ENCODE measurements at places on chromosomes 7 and 10. TPM values are rescaled to one million over a fixed set of nuclear protein-coding genes. Genes with fewer than 3 reads are reported as not detected.
A peak's percentile ranks its signal among the peaks of the same experiment; 100 is the strongest.

DNA sequence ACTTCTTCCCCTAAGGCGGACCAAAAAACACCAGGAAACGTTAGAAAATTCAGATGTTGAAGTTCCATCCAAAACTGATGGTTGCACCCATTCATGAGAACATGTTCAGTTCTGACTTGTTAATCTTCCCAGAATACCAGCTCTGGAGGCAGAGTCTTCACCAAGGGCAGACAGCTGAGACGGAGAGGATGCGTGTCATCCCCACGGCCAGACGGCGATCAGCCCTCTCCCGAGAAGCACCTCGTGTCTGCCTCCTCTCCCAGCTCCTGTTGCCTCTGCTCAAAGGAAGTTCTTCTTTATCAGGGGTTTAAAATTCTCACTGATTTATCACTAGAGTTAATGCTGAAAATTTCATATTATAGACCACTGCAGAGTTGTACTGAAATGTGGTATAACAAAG is 269.7 kb downstream of the ZMYND11 start:
- no peak overlapping the region for H3K4me3 ChIP-seq
- no peaks in the 10 kb centered on the region for H3K4me1 ChIP-seq
- no peak overlapping the region for H3K27ac ChIP-seq
- H3K27me3 ChIP-seq, result no peaks in the 10 kb centered on the region

- H3K27ac ChIP-seq, result no peak overlapping the region
- H3K4me1 ChIP-seq, result no peaks in the 10 kb centered on the region
- no peak for DNase-seq
- H3K4me3 ChIP-seq, result no peak overlapping the region
- no peaks in the 10 kb centered on the region for H3K36me3 ChIP-seq
- peaks cover 4% of the 10 kb centered on the region for H3K27me3 ChIP-seq
These were observed 269.7 kb upstream of the HABP2 start for GRCh38 chr10:113283189-113283588.

DNA sequence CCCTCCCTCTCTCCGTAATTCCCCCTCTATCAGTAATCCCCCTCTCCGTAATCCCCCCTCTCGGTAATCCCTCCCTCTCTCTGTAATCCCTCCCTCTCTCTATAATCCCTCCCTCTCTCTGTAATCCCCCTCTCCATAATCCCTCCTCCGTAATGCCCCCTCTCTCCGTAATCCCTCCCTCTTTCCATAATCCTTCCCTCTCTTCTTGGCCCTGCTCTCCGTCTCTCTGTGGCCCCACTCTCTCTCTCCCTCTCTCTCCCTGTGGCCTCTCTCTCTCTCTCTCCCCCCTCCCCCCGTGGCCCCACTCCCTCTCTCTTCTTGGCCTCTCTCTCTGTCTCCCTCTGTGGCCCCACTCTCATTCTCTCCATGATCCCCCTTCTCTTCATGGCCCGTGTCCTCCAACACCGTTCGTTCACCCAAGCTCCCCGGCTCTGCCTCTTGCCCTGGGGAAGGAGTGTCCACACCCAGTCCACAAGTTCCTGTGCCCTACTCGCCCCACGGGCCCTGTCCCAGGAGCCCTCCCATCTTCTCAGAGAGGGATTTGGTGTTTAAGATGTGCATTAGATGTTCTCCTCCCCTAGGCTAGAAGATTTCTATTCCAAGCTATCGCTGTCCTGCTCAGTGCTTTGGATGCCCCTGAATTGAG is 19.8 kb downstream of the SHH start:
- H3K4me3 ChIP-seq, result no peak overlapping the region
- no peaks in the 10 kb centered on the region for H3K36me3 ChIP-seq
- H3K27me3 ChIP-seq, result no peaks in the 10 kb centered on the region
- H3K4me1 ChIP-seq, result no peaks in the 10 kb centered on the region
- no peak overlapping the region for H3K27ac ChIP-seq
- no peak for DNase-seq

GRCh38 chr7:128279124-128279713 is 38.1 kb downstream of the LEP start:
- H3K4me1 ChIP-seq, result no peaks in the 10 kb centered on the region
- H3K4me3 ChIP-seq, result no peak overlapping the region
- H3K27ac ChIP-seq, result no peak overlapping the region
- no peaks in the 10 kb centered on the region for H3K27me3 ChIP-seq
- DNase-seq, result no peak

Gene TRIL
- total RNA-seq, result not detected

Gene CPVL
- 1.1 TPM for total RNA-seq

DNA sequence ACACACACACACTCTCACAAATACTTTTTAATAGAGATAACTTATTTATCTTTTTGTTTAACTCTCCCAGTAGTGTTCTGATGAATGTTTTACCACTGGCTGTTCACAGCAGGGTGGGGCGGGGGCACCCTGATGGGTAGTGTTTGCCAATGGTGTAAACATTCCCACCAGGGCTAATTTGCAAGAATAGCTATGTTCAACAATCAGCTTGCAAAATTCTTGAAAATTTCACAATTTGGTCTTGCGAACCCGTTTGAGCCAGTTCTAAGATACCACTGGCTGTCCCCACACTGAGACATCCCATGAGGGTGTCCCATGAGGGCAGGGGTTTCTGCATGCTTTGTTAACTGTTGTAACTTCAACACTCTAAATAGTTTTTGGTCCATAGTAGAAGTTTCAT is 348.5 kb downstream of the CXCL12 start:
- no peak overlapping the region for H3K4me3 ChIP-seq
- no peaks in the 10 kb centered on the region for H3K4me1 ChIP-seq
- H3K27me3 ChIP-seq, result no peaks in the 10 kb centered on the region
- no peak for DNase-seq

Gene MGMT
- total RNA-seq, result 27.3 TPM

- no peak overlapping the region for H3K4me3 ChIP-seq
- H3K27ac ChIP-seq, result no peak overlapping the region
- no peaks in the 10 kb centered on the region for H3K27me3 ChIP-seq
- no peaks in the 10 kb centered on the region for H3K36me3 ChIP-seq
These were observed 43.9 kb downstream of the CHST15 start for GRCh38 chr10:124049484-124049883.

Gene SPAM1
- total RNA-seq, result not detected

DNA sequence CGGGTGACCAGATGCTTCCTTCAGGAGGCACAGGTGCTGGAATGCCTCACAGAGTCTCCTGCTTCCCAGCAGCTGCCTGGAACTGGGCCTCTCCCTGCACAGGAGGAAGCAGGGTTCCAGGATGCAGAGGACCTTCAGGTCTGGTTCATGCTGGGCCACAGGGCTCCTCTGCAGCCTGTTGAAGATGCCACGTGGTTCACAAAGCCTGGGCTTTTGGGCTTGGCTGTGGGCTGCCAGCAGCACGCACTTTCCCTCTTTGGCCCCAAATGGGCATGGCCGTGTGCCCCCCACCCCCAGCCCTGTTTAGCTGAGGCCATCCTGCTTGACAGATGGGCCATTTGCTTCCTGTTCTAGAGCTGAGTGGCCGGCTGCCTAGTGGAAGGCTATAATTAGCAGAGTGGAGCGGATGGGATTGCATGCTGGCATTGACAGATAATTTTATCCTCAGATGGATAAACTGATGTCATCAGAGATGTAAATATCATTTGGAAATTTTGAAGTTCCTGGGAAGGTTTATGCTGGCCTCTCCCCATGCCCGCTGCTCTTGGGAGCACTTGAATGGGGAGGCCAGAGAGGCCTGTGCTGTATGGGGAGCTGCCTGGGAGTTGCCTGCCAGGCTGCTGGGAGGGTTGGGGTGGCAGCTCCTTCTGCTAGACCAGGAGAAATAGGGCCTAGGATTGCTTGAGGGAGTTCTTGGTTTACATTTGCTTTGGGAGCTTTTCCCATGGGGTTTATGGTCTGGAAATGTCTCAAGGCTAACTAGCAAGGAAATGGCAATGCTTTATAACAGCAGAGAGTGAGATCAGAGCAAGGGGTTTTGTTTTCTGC is 28.2 kb downstream of the TSPAN15 start:
- no peak overlapping the region for H3K4me3 ChIP-seq
- DNase-seq, result no peak
- H3K27ac ChIP-seq, result peak overlapping the region; percentile 35
- peaks cover 57% of the 10 kb centered on the region for H3K4me1 ChIP-seq
- no peaks in the 10 kb centered on the region for H3K36me3 ChIP-seq

- no peak for DNase-seq
- no peak overlapping the region for H3K4me3 ChIP-seq
- H3K27ac ChIP-seq, result no peak overlapping the region
- peaks cover 18% of the 10 kb centered on the region for H3K27me3 ChIP-seq
- no peaks in the 10 kb centered on the region for H3K36me3 ChIP-seq
- H3K4me1 ChIP-seq, result no peaks in the 10 kb centered on the region
These were observed 334.4 kb upstream of the NPVF start for GRCh38 chr7:25562673-25563182.

- no peak for DNase-seq
- H3K4me1 ChIP-seq, result no peaks in the 10 kb centered on the region
These were observed 71.9 kb downstream of the JCAD start for GRCh38 chr10:29987471-29987870.

GRCh38 chr10:95414844-95415485 is 124.2 kb upstream of the PDLIM1 start:
- no peaks in the 10 kb centered on the region for H3K4me1 ChIP-seq
- no peak overlapping the region for H3K4me3 ChIP-seq
- no peaks in the 10 kb centered on the region for H3K36me3 ChIP-seq
- H3K27ac ChIP-seq, result no peak overlapping the region
- DNase-seq, result no peak

Gene TRPV6
- total RNA-seq, result not detected

Gene FBXW4
- 61.5 TPM for total RNA-seq

Gene GBX1
- total RNA-seq, result not detected

GRCh38 chr10:121096617-121097431 is 245.7 kb downstream of the WDR11 start:
- no peak overlapping the region for H3K27ac ChIP-seq
- peaks cover 4% of the 10 kb centered on the region for H3K27me3 ChIP-seq
- H3K36me3 ChIP-seq, result no peaks in the 10 kb centered on the region

Data from Panc1 (cell line).